ENCODE measurements at places on chromosomes 6 and 20.

- DNase-seq, result no peak
Observed at GRCh38 chr20:38728911-38729642, 4.8 kb downstream of the SLC32A1 start.

GRCh38 chr6:24064106-24064505 is 61.9 kb upstream of the NRSN1 start:
- no peak for DNase-seq

GRCh38 chr6:54970337-54970736 is 123.8 kb downstream of the FAM83B start:
- no peak for DNase-seq

DNA sequence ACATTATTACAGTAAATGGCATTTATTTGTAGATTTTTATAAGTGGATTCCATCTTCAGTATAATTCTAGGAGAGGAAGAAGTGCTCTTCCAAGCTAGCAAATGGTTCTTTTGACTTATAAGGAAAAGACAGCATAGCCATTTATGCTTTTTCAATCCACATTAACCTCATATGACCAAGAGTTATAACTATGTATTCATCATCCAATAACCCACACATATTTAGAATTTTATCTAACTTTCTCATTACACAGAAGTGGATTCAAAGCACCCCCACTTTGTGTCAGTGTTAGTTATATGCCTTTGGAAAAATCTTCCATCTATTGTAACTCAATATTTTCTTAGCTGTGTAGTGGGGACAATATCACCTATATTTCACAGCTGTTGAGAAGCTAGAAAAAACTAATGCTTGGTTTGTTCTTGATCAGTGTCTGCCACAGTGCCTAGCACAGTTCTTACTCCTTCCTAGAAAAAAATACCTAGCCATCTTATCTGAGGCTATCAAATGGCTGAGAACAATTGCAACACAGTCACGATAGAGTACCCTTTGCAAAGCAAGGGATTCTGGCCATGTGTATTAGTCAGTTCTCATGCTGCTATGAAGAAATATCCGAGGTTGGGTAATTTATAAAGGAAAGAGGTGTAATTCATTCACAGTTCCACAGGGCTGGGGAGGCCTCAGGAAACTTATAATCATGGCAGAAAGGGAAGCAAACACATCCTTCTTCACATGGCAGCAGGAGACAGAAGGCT is 986.3 kb downstream of the TFAP2A start:
- no peak for DNase-seq

DNA sequence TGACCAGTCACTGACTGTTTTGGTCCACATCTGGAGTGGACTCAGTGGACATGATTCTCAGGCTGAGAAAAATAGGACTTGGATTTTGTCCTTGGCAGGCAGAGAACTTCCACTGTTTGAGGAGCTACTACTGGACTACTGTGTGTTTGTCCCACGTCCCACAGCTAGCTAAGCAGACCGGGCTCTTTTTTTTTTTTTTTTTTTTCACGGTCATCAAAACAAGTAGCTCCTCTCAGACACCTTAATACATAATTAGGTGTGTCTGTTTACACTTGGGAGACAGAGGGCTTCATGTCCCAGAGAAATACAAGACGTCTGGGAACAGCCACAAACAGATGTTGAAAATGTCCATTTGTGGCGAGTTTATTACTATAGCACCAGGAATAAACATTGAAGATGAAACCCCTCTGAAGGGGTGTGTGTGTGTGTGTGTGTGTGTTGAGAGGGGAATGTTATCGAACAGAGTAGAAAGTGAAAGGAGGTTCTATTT is 155.0 kb upstream of the SUPT3H start:
- DNase-seq, result no peak

Measured in activated CD8-positive, alpha-beta memory T cell treated with anti-CD3 and anti-CD28 coated beads for 1 hour (primary cell).